NCI-H2107 (cell line): ENCODE measurements at places on chromosomes 16 and 17.

DNA sequence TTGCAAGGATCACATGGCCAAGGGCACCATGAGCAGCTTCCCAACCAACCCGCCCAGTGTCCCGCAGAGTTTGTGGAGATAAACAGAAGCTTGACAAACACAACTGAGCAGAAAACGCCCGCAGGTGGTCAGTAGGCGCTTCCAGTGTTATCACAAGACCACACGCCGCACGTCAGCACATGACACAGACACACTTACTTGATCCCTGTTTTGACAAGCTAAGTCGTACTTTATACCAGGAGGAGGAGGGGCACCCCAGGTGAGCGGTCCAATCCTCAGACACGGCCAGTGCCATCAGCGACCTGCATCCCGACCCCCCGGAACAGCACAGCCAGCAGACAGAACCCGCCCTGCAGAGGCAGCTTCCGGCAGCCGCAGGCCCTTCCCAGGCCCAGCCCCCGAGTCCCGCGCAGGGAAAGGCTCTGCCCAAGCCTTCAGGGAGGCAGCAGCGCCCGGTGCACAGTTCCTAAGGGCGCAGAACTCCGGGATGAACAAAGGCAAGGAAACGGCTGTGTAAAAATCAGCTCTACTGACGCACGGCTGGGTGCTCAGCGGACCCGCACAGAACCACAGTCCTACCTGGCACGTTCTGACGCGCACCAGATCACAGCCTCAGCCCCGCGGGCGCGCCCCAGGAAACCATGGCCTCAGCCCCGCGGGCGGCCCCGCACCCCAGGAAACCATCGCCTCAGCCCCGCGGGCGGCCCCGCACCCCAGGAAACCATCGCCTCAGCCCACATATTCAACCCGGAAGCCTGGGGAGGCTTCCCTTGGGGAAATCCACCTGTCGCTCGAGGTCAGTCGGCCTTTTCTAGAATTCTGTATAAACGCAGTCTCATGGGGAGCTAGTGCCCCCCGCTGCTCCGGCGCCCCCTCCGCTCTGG, 27.8 kb downstream of the AXIN1 start:
- no peak for DNase-seq

DNA sequence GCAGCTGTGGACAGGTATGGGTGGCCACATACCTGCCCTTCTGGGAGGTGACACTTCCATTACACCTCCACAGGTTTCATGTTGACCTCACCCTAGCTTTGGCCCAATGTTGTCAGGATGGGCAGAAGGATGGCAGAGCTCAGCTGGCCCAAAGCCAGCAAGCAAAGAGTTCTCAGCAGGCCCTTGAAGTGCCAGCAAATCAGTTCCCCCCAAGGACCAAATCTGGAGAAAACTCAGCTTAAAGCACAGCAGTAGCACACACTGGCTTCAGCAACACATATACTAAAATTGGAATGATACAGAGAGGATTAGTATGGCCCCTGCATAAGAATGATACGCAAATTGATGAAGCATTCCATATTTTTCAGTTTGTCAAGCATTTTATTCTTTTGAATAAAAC, 13.4 kb downstream of the ARL4D start:
- DNase-seq = no peak

DNA sequence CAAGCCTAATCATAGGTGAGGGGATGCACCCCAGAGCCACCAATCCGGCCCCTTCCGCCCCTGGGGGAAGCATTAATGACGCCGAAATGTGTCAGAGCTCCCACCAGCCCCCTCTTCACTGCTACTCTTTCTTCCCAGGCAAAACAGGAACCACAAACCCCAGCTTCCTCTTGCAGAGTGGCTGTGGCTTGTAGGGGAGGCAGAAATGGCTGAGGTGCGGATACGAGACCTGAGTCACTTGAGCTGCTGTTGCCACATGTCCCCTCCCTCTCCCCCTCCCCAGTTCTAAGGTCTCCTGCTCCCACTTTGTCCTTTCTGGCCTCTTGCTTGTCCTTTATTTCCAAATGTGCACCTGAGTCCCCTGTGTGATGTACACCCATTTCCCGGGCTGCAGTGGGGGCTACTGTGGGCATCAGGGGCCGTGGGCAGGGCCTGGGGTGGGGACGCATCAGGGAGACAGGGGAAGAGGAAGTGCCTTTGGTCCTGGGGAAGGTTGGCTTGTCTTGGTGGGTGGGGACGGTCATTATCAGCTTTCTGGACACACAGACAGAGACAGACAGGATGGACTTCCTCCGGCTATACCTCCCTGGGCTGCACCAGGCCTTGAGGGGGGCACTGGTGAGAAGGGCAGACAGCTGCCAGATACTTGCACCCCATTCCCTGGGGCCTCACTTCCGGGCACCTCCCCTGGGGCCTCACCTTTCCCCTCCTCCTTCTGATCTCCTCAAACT, at the start of gene APOBR:
TSS of gene APOBR (plus strand) at position 523 of the 731 bp plus-strand sequence. CDS start at position 562, 39 bp downstream.
- DNase-seq = no peak

DNA sequence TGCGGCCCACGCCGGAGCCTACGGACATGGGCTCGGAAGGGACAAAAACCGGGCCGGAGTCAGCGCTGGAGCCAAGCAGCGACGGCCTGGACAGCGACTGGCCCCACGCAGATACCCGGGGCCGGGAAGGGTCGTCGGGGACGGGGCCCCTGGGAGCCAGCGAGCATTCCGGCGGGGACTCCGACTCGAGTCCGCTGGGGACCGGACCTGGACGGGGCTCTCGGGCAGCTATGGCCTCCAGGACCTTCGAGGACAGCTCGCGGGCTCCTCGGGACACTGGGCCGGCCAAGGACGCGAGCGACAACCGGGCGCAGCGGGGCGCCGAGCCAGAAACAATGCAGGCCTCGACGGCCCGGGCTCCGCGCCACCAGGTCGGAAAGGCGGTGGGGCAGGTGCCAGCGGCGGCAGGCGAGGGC, 1.0 kb downstream of the MYO15B start:
- DNase-seq = no peak

DNA sequence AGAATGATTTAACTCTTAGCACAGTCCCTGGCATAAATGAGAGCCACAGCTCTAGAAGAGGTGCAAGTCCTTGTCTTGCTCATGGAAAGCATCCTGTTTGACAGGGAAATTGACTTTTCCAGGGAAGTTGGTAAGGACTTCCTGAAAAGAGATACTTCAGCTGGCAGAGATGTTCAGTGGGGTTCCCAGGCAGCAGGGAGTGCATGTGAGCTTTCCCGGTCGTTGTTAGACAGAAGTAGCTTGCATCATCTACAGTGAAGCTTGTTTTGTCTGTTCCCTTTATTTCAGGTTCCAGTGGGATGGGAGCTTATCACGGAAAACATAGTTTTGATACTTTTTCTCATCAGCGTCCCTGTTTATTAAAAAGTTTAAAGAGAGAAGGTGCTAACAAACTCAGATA, 22.9 kb downstream of the ALDH3A2 start:
- DNase-seq = no peak

DNA sequence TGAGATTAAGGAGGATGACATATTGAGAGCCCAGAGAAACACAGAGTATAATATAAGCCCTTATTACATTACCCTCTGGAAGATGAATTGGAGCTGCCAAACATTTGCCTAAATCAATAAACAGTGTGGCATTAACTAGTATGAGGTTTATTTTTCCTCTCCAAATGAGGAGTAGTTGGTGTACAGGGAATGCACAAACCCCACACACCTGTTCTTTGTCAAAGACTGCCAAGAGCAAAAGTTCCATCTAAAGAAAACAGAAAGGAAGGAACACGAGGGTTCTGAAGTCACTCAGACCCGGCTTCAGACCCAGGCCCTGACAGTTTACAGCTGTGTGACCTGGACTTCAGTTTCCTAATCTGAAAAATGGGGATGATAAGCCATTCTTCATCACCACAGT, 138.1 kb downstream of the SHISA9 start:
- DNase-seq = no peak

DNA sequence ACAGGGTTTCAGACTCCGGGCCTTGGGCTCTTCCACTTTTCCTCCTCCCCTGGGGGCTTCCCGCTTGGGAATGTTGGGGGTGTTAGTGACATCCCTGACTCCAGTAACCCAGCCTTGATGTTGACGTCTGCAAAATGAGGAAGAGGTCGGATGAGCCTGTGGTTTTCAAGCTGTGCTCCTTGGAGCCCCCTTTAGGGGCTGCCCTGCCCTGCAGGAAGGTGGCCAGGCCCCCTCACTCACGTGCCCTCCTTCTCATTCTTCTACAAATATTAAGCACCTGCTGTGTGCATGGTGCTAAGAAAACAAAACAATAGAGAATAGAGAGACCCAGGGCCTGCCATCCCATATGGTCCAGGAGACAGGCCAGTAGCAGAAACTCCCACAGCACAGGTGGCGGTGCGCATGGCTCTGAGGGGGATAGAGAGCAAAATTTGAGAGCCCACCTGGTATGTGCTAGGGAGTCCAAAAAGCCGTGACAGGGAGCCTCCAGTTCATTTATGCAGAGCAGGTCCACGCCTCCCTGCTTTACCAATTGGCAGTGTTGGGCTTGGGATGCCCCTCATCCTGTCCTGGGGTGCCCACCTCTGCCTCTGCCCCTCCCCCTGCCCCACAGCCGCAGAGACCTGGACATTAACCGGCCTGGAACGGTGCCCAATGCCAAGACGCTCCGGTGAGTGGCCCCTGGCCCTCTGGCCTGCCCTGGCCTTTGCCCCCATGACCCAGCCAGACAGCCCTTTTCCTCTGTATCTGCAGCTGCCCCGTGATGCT, 7.4 kb downstream of the NDRG4 start:
- no peak for DNase-seq

GRCh38 chr17:51298508-51299371, 38.4 kb downstream of the UTP18 start:
- no peak for DNase-seq

DNA sequence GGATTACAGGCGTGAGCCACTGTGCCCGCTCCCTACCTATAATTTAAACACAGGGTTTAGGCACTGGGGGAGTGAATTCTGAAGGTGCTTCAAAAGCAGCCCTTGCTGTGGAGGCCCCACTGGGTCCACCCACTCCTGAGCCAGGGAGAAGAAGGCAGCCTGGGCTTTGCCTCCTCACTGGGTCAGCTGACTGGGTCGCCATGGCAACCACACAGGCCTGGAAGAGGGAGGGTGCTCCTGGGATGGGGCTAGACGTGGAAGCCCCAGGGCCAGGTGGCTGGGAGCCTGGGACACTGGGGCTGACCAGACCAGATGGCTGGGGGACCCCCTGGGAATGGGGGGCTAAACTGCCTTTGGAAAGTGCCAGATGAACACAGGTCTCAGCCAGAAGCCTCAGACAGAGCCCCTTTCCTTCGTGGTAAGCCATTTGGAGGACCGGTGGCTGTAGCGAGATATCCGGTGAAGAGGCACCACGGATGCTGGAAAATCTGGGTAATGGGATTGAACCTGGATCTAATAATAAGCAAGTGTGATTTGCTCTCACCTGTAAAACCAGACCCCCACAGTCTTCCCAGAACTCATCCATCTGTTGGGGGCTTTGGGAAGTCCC, 32.9 kb downstream of the TRARG1 start:
- no peak for DNase-seq

DNA sequence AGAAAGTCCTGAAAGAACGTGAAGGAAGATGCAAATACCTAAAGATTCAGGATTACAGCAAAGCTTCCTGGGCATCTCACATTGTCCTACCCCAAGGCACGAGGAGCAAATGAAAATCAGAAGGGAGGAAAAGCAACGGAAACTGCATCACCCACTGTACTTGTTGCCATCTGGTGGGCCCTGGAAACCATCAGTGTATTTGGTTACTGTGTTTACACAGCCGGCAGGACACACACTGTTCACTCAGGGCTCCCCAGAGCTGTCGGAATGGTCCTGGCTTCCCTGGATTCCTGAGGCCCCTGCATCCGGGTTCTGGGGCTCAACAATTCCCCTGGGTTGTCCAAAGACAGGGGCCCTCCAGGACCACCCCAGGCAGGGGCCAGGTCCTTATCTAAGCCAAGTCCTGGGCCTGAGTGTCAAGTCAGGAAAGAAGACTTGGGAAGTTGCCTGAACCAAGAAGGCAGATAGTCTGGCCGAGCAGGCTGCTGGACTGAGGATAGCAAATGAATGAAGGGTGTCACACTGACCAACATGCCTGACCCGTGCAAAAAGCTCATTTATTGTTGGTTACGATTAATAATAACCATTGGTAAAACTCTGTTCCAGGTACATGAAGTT, 52.8 kb downstream of the SOX9 start:
- DNase-seq = no peak

DNA sequence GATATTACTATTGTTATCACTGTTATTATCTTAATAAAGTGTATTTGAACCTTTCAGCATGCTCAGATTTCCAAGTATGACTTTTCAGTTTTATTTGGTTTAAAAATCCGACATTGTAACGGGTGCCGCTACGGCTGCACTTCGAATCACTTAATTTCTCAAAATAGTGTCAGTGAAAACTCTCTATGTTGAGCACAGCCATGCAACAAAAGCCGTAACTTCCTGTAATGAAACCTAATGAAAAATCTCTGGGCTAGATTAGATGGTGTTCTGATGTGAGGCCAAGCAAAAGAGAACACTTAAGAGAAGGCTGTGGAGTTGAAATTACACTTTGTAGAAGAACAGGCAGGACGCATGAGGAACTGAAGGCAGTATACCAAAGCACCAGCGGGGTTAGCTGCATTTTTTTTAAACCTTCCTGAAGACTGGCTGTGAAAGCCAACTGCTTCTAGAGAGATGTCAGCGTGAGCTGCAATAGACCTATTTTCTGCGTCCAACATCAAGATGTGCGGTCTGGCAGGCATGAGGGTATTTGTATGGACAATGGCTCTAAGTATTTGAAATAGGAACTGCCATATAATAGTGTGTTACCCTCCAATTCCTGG, 1545.0 kb upstream of the GOT2 start:
- DNase-seq = no peak

GRCh38 chr17:54455251-54455868, 445.3 kb upstream of the TOM1L1 start:
- no peak for DNase-seq

DNA sequence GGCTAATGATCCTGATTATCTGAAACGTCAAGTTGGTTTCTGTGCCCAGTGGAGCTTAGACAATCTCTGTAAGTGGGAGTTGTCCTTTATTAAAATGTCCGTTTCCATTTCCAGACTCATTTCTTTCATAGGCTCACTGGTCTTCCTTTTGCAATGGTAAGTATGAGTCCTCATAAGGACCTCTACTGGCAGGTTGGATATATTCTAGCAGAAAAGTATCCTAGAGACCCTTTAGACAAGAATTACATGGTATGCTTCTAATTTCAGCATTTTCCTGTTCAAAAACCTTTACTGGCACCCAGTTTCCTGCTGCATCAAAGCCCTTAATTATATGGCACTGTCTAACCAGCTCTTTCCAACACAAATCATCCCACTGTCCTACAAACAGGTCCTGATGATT, 28.1 kb upstream of the ARL2BP start:
- no peak for DNase-seq

GRCh38 chr17:45333702-45334092, 16.9 kb upstream of the MAP3K14 start:
- no peak for DNase-seq
